Thyroid gland (tissue), 4 donors: ENCODE measurements at places on chromosomes 16 and 17. TPM values are rescaled to one million over a fixed set of nuclear protein-coding genes. Genes with fewer than 3 reads are reported as not detected.
A peak's percentile ranks its signal among the peaks of the same experiment; 100 is the strongest.

DNA sequence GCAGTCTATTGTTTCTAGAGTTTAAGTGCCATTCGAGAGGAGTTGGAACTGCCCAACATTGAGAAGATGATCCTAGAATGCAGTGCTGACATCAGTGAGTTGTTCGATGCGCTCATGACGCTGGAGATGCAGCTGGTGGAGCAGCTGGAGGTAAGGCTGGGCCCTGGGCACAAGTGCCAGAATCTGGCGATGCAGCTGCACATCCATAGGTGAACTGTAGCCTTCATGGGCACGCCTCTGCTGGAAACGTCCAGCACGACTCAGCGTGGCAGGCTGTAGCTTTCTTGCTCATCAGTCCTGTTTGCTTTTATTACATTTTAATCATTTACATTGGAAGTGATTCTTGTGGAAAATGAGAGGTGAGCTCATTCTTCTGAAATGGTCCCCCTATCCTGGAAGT is 31.7 kb downstream of the DRC3 start:
- no peak for DNase-seq
- no peaks in the 10 kb centered on the region for H3K36me3 ChIP-seq
- H3K4me3 ChIP-seq, result no peak overlapping the region
- H3K27ac ChIP-seq, result no peak overlapping the region

DNA sequence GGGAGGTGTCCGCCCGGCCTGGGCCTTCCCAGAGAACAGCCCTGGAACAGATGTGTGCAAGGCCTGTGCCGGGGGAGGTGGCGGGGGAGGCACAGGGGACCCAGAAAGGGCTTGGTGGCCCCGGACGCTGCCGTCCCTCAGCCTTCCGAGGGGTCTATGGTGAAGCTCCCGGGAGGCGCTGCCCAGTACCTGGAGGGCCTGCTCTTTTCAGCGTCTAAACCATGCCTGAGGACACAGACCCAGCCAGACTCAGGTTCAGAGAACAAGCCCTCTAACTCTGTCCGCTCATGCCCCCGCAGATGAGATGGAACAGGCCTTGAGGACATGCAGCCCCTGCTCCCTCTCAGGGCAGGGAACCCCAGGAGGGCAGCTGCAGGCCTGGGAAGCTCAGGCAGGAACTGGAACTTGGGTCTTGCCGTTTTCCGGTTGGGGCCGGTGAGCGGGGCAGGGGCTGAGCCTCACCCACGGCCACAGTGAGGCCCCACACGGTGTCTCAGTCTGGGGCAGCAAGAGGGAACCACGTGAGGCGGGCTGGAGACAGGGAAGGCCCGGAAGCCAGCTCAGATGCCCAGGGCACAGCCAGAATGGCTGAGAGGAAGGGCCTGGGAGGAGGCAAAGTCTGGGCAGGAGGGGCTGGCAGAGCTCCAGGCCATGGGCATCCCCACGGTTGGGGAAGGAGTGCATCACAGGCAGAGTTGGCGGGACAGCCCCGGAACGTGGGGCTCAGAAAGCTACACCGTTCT is 12.5 kb downstream of the SLC16A3 start:
- no peaks in the 10 kb centered on the region for H3K27me3 ChIP-seq
- peaks cover 35% of the 10 kb centered on the region for H3K36me3 ChIP-seq
- H3K4me3 ChIP-seq, result no peak overlapping the region
- peak; percentile 91 for DNase-seq
- peaks cover 67% of the 10 kb centered on the region for H3K4me1 ChIP-seq

GRCh38 chr16:6977916-6978315 is 354.7 kb upstream of the RBFOX1 start:
- no peaks in the 10 kb centered on the region for H3K27me3 ChIP-seq
- no peak overlapping the region for H3K4me3 ChIP-seq
- peaks cover 6% of the 10 kb centered on the region for H3K4me1 ChIP-seq
- no peaks in the 10 kb centered on the region for H3K36me3 ChIP-seq
- peak; percentile 83 for DNase-seq

- no peaks in the 10 kb centered on the region for H3K36me3 ChIP-seq
- DNase-seq, result no peak
- no peaks in the 10 kb centered on the region for H3K4me1 ChIP-seq
- H3K27me3 ChIP-seq, result no peaks in the 10 kb centered on the region
Observed at GRCh38 chr17:27049104-27049784, 244.7 kb upstream of the WSB1 start.

DNA sequence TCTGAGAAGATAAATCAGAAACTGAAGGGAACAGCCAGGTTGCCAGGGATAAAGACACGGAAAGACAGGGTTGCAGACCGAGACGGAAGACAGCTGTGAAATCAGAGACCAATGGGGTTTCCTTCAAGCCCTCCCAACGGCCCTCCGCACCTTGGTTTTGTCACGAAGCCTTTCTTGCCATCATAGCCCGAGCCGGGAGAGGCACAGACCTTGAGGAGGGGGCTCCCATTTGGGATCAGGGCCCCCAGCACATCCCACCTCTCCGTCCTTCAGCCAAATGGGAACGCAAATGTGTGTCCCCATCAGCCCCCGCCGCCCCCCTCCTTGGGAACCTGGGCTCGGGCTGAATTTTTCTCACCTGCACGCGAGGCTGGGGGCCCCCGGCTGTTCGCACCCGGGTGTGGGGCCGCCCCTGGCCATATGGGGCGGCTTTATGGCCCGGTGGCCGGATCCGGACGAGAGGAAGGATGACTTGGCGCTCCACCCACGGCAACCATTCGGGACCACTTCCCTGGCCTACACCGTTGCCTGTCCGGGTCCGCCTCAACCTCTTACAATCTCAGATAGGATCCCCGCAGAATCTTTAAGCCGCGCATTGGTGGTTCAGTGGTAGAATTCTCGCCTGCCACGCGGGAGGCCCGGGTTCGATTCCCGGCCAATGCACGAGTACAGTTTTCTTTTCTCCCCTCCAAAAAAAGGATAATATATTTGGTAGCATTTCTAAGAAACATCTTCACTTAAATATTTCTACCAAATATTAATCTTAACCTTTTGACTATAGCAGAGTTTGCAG is 1.4 kb upstream of the HES7 start:
- H3K36me3 ChIP-seq, result no peaks in the 10 kb centered on the region
- DNase-seq, result peak; percentile 78
- H3K4me1 ChIP-seq, result peaks cover 56% of the 10 kb centered on the region
- peak overlapping the region; percentile 57 for H3K4me3 ChIP-seq
- H3K27ac ChIP-seq, result peak overlapping the region; percentile 74

TBX4 gene
- total RNA-seq, result 0.54 TPM

SLC6A2 gene
- not detected for total RNA-seq
